ENCODE measurements at places on chromosomes 13 and 19.

DNA sequence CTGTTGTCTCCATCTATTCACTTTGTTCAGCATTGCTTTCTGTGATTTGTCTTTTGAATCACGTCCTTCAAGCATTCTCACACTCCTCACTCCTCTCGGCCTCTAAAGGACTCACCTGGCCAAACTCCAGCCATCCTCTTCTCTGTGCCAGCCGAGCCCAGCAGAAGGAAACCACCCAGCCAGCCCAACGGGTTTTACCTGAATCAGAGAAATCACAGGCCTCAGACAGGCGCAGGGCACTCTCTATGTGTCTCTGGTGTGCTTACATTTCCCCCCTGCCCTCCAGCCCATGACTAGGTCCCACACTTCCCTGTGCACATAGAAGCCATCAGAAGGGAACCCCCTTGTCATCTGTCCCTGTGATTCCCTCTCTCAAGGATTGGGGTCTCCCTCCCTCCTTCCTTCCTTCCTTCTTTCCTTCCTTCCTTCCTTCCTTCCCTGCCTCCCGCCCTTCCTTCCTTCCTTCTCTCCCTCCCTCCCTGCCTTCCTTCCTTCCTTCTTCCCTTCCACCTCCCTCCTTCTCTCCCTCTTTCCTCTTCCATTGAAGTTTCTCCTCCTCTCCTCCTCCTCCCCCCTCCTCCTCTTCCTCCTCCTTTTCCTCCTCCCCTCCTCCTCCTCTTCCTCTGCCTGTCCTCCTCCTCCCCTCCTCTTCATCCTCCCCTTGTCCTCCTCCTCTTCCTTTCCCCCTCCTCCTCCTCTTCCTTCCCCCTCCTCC lies 8.8 kb upstream of the ZNF541 start:
- DNase-seq, result no peak

- DNase-seq, result no peak
Measured at GRCh38 chr19:7679771-7680605, 645 bp upstream of the TRAPPC5 start.

DNA sequence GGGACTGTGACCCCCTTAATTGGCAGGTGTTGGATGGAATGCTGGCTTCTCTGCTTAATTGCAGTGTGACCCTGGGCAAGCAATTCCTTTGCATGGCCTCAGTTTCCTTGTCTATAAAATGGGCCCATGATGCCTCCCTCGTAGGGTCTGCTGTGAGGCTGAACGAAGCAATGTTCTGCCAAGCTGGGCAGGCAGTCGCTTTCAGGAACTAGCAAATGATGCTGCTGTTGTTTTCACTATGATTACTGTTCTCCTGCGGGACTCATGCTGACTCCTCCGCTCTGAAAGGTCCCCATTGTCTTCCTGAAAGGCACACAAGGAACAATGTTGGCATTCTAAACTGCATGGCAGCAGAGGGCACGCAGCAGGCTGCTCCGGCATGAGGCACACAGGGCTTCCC lies 6.8 kb downstream of the BICRA start:
- DNase-seq, result peak; percentile 61

GRCh38 chr13:33206945-33207614 lies 78.5 kb downstream of the STARD13 start:
- no peak for DNase-seq

- DNase-seq, result no peak
Measured at GRCh38 chr13:101035119-101035620, 360.6 kb upstream of the TMTC4 start.

- peak; percentile 95 for DNase-seq
Measured at GRCh38 chr19:53196777-53197396, 3.7 kb upstream of the ZNF665 start.

DNA sequence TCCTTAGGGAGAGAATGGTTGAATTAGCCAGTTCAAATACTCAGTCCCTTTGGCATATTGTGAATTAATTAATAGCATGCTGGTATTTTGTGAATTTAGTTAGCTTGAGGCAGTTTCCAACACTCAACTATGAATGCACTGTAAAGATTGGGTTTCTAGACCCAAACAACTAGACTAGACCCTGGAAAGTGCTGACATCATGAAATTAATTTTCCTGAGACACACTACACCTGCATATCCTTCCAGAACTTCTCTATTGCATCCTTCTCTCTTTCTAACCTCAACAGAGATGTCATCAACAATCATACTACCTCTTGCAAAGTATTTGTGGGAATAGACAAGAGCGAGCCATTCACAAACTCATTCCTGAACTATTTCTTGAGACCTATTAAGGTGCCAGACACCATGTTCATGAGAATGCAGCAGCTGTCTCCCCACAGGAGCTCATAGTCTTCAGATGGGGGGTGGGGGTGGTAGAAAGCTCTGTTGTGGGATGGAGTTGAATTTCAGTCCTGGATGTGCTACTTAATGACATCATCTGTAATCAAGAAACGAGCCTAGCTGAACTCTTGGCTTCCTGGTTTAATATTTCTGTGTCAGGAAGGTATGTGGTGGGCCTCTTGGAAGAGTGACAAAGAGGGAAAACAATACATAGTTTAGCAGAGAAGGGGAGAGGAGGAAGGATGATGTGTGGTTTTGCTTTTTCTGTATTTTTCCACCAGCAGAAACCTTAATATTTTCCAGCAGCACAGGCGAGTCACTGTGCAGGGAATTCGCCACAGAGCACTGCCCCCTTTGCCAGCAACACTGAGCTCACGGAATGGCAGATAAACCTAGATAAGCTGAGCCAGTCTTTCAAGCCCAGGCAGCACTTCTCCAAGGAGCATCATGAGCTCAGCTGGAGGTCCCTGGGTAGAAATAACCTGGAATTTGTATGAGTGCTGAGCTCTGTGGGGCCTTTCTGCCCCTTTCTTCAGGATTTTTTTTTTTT lies 53.1 kb upstream of the CYSLTR2 start:
- no peak for DNase-seq

DNA sequence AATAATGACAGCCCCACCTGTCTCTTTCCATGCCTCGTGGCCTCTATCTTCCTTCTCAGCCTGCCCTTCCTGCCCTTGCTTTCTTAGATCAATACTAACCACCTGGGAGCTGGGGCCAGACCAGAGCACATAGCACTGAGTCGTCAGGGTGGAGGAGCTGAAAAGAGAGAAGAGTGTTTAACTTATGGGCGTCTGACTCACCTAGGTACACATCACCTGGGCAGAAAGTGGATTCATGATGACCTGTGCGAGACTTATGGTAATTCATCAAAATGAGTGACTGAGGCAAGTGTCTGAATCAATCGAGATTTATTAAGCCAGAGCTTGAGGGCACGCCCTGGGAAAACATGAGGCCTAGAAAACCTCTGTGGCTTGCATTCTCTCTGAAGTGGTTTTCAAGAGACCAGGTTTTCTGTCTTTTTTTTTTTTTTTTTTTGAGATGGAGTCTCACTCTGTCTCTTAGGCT lies 19.2 kb downstream of the CEACAM6 start:
- DNase-seq, result no peak

DNA sequence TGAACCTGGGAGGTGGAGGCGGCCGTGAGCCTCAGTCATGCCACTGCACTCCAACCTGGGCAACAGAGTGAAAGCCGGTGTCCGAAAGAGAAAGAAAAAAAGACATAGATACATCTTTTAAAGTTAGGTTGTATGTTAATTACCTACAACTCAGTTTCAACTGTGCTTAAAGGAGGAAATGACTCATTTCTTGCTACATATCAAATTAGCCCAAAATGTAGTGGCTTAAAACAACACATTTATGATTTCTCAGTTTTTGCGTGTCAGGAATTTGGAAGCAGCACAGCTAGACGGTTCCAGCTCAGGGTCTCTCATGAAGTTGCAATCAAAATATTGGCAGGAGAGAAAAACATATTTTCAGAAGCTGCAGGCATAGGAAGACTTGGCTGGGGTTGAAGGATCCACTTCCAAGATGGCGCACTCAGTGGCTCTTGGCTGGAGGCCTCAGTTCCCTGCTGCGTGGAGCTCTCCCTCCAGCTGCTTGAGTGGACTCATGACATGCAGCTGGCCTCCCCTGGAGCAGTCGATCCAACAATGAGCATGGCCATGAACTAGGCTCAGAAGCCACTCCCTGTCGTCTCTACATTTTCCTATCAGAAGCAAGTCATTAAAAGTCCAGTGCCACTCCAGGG lies 7.1 kb downstream of the LDLR start:
- DNase-seq, result no peak
